Pancreas (tissue), 10 donors: ENCODE measurements at places on chromosomes 16 and 17.

DNA sequence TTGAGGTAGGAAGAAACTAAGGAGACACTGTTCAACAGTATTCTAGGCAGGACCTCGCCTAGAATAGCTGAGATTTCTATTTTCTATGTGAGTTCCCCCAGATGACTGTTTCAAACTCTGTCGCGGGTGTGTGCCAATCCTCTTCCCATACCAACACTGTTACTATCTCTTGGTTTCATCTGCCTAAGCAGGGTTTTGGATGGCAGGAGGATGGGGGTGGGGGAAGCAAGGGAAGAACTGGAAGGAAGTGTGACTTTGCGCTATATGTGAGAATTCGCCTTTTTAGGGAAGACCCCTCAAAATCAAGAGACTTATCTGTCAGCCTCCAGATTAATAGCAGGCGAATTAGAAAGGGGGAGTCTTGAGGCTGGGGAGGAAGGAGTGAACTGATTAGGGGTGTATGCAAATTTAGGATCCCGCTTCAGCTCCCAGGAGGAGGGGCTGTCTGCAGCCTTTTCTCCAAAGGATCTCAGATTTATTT is 521 bp upstream of the G6PC3 start:
- no peak for DNase-seq

- no peak for DNase-seq
Observed at GRCh38 chr17:48104440-48104839, 3.1 kb upstream of the SNX11 start.

DNA sequence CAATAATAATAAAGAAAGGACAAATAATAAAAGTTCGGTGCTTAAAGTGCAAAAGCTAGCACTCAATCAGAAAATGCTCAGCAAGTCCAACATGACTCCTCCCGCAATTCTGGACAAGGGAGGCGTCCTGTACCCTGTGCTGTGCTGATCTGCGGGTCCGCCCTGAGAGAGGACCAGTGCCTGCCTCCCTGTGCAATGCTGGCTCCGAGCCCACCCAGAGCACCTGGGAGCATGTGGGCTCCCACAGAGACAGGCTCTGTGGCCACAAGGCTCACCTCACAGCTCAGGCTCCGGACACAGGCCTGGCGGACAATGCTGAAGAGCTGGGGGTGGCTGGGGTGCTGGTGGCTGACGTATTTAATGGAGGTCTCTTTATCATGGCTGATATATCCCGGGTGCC is 11.1 kb downstream of the FLCN start:
- peak; percentile 58 for DNase-seq

- no peak for DNase-seq
Observed at GRCh38 chr17:700504-701094, 14.0 kb downstream of the VPS53 start.

DNA sequence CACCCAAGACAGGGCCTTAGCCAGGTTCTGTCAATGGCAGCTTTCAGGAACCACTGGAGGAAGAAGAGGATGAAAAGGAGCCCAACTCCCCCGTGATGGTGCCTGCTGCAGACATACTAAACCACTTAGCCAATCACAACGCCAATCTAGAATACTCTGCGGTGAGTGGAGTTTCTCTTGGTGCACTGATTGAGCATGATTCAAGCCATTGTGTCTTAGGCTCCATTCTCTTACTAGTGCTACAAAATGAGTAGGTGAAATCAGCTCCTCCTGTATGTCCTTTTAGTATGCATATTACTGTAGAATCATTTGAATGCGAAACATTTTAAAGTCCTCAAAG is 1.4 kb downstream of the SETD6 start:
- DNase-seq = no peak

DNA sequence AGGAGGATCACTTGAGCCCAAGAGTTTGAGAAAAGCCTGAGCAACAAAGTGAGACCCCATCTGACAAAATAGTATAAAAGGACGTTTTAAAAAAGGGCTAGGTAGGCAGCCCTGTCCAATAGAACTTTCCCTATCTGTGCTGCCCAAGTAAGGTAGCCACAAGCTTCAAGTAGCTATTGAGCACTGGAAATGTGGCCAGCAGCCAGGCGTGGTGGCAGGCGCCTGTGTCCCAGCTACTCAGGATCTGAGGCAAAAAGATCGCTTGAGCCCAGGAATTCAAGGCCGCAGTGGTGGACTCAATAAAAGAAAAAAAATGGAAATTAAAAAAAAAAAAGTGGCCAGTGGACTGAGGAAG is 1.5 kb upstream of the NQO1 start:
- peak; percentile 55 for DNase-seq
